Hematopoietic multipotent progenitor cell treated with erythropoietin and hydrocortisone succinate and interleukin-3 and kit ligand, for 4 days (in vitro differentiated cells): ENCODE measurements at places on chromosomes 2 and 18.

DNA sequence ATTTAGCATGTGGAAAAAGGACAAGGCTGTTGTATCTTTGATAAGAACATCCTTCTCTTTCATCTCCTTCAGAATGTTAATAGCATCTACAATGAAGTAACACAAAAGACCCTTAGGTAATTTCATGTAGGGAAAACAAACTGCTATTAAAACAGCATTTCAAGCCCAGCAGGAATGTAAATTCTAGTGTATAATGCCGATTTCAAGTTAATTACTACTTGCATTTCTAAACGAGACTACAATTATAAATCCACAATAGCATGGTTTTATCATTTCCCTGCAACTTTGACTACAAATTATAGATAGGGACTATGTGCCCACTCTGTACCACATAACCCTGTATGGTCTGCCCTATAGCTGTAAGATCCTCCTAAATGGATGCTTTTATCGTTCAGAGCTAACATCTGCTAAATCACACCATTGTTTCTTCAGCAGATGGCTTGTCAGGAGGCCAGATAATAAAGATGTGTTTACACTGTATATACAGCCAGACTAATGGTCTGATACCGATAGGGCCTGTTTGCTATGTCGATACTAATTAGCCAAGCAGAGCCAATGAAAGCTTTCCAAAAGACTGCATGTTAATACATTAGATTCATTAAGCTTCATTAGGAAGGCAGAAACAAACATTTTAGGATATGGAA lies 51.9 kb downstream of the LRPPRC start:
- DNase-seq = no peak

DNA sequence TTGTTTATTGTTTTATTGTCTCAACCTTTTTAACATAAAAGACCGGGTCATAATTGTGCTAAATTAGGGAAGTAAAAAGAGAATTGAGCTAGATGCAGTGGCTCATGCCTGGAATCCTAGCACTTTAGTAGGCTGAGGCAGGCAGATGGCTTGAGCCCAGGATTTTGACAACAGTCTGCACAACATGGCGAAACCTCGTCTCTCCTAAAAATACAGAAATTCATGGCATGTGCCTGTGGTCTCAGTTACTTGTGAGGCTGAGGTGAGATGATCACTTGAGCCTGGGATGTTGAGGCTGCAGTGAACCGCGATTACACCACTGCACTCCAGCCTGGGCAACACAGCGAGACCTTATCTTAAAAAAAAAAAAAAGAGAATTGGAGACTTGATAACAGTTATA lies 104.2 kb upstream of the TTC27 start:
- DNase-seq = no peak

- DNase-seq = no peak
These were observed 23.7 kb upstream of the GRP start for GRCh38 chr18:59196161-59196725.

DNA sequence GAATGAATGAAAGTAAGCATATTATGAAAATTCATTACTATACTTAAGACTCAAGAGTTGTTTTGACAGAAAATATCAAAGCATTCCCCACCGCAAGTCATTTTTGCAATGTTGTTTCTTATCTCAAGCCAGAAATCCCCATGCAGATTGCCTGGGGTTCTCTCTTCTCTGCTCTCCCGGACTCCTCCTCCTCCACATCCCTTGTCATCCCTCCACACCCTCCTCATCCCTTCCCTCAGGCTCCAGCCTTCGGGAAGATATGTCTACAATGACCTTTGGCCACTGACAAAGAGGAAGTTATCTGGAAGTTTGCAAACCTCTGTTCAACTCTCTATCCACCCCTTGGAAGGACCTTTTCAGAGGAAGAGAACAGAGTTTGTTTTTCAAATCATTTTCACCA lies 11.9 kb downstream of the TFCP2L1 start:
- DNase-seq = no peak

- DNase-seq = peak; percentile 33
These were observed 486 bp upstream of the GPR39 start for GRCh38 chr2:132415915-132416722.

- DNase-seq = no peak
These were observed 65.5 kb downstream of the DGKD start for GRCh38 chr2:233419602-233420391.

DNA sequence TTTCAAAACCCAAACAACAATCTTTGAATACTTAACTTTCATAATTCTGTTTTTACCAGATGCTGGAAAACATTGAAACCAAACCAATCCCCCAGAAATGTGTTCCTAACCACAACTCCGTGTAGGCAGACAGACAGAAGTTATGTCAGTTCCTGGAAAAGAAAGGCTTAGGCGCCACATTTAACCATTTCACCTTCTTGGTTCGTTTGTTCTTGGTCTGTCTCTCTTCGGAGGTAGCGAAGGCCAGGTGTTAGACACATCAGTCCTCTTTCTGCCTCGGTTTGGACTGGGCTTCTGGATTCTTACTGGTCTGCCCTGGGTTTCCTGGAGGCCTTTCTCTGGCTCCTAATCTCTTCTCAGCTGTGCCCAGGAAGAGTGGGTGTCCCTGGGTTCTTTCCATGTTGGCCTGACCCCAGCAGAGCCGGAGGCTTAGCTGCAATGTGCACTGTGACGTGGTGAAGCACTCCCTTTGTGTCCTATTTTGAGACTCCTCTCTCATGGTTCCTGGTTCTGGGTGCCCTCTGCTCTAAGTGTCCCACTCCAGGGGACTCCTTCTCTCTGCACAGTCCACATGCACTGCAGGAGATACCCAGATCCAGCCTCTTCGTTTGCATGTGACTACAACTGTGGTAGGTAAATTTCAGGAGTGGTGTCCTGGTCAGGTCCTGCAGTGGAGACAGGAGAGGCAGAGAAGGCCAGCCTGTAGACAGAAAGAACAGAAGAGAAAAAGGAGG lies 23.1 kb upstream of the RAB31 start:
- DNase-seq = peak; percentile 50

DNA sequence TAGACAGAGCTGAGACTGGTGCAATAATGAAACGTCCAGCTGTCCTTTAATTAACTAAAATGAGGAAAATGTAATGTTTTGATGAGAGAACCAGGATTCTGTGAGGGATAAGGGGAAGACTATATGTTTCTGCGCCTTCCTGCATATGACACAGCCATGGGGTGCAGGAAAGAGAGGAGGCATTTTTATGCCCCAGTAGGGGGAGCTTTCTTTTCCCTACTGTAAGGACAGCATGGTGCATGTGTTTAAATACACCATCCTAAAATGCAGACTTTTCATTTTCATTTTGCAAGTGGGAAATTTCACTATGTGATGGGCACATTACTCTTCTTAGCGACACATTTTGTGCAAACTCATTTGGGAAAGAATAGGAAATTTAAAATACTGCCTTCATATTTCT lies 446.1 kb downstream of the ARHGAP15 start:
- peak; percentile 44 for DNase-seq

DNA sequence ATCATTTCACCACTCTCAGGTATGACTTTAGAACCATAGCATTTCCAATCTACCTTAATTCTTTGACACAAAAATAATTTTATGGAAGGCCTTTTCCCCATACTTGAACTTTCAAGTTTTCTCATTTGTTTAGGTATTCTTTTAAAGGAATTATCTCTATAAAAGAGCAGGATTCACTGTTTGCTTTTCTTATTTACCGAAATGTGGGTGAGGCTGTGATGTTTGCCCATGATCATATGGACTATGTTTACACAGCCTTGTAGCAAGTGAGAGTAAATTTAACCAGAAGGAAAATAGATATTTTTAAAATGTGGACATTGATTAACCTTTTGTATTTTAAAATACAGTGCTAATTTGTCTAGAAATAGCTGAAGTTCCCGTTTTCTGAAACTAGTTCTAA lies 26.3 kb downstream of the CAB39 start:
- DNase-seq = no peak

DNA sequence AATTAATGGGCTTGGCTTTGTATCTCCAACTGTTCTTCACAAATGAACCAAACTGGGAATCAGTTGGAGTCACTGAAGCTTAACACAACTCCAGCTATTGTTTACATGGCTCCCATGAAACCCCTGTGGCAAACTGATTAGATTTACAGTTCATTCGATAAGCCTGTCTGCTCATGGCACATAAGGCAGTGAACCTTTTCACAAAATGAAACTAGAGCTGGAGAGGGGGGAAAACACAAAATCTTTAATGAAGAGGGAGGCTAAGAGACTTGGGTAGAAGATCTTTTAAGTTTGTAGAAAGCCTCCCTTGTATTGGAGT lies 11.6 kb upstream of the ITGA6 start:
- no peak for DNase-seq

DNA sequence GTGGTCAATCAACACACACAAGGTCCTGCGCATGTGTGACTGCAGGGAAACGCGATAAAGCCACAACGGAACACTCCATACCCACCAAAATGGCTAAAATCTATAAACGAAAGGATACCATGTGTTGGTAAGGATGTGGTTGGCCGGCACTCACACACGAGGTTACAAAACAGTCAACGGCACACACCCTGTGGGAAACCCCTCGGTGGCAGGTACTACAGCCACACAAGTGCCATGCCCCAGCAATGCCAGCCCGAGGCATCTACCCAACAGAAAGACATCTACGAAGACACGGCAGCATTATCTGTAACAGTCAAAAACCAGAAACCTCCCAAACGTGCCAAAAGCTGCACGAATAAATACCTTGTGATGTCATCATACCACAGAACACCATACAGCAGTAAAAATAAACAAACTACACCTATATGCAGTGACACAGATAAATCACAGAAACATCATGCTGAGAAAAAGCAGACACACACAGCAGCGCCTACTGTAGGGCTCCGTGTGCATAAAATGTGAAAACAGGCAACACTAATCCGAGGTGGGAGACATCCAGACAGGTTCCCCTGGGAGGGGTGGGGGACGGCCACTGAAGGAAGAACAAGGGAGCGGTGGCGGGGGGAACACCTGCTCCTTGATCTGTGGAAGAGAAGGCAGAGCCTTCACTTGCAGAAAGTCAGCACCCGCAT lies 36.7 kb downstream of the HDAC4 start:
- DNase-seq = no peak

- peak; percentile 6 for DNase-seq
These were observed 254.2 kb downstream of the SETBP1 start for GRCh38 chr18:44934901-44935300.
